ENCODE measurements at places on chromosomes 3 and 15. TPM values are rescaled to one million over a fixed set of nuclear protein-coding genes. Genes with fewer than 3 reads are reported as not detected.

The CLDN16 gene
- 0.13 TPM for polyA plus RNA-seq

DNA sequence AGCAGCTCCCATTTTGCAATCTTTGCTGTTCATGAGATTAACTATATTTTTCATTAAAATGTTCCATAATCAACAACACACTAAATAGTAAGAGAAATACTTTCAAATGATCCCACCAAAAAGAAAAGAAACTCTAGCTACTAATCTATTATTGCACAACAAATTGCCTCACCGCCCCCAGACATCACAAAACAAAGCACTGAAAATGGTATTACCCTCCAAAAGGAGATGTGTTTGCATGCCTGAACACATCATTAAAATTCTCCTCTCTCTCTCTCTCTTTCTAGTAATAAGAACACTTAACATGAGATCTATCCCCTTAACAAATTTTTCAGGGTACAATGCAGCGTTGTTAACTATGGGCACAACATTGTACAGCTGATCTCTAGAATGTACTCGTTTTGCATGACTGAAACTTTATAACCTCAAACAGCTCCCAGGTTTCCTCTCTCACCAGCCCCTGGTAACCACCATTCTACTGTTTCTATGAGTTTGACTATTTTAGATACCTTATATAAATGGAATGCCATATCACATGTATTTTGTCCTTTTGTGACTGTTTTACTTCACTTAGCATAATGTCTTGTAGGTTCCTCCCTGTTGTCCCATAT is 33.1 kb downstream of the WNT5A start:
- no peak for DNase-seq

The CLDN18 gene
- polyA plus RNA-seq: 0.39 TPM

- no peak for DNase-seq
Observed at GRCh38 chr3:189386739-189387138, 215.0 kb downstream of the TPRG1 start.

The PLSCR2 gene
- polyA plus RNA-seq: not detected

DNA sequence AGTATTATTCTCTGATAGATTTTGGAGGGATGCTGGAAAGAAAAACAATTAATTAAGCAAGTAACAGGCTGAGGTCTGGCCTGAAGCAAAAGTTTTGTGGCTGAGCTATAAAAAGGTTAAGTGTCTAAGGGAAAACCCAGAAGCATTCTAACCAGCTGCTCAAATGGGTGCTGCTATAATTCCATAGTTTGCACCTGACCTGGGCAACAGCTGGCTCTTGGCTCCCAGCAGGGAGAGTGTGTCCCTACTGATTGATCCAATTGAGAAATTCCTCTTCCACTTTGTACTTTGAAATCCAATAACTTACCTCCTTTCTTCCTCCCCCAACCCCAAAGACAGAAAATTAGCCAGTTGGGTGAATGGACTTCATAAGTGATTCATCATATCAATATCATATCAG is 27.7 kb upstream of the SMAD3 start:
- no peak for DNase-seq

- DNase-seq: no peak
Observed at GRCh38 chr3:191314109-191314728, 15.0 kb upstream of the CCDC50 start.
